ENCODE measurements at places on chromosomes 3 and 15.

DNA sequence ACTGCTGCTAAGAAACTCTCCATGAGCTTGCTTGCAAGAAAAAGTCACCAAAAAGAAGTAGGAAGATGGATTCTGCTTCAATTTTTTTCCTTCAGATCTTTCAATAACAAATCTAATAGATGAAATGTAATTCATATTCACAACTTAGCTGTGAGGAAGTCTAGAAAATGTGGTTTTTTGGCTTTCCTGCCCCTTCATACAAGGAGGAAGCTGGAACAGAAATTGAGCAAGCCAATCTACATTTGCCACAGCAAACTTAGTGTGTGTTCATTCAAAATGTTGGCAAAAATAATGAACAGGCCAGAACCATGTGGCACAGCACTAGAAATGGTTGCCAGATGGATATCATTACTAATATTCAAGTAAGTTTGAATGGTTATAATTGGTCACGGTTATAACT is 93.2 kb upstream of the NEDD4 start:
- DNase-seq: no peak

GRCh38 chr3:179860275-179861107 is 176.2 kb downstream of the PEX5L start:
- no peak for DNase-seq

GRCh38 chr3:128226795-128227395 is 73.6 kb downstream of the EEFSEC start:
- peak; percentile 58 for DNase-seq

GRCh38 chr3:72161881-72162595 is 377.1 kb upstream of the PROK2 start:
- DNase-seq: peak; percentile 51

- no peak for DNase-seq
Observed at GRCh38 chr15:66706225-66706732, 4.2 kb downstream of the SMAD6 start.

DNA sequence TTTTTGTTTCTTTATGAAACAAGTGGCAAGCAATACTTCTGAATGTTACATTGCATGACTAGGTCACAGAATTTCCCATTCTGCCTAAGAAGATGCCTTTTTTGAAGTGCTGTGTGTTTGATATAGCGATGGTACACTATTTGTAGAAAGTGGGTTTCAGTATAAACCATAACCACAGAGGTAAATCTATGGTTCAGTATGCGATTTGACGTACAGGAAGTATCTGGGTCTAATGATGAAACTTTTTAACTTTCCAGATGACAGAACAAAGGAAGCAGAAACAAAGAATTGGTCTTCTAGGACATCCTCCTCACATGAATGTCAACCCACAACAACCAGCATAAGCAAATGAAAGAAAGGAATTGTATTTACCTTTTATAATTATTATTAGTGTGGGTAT is 133.4 kb upstream of the BHLHE40 start:
- DNase-seq: no peak

GRCh38 chr15:43826508-43827341 is at the start of gene WDR76:
WDR76 (plus strand) TSS chr15:43827002; CDS start chr15:43827033, 31 bp downstream.
- DNase-seq: peak; percentile 81

DNA sequence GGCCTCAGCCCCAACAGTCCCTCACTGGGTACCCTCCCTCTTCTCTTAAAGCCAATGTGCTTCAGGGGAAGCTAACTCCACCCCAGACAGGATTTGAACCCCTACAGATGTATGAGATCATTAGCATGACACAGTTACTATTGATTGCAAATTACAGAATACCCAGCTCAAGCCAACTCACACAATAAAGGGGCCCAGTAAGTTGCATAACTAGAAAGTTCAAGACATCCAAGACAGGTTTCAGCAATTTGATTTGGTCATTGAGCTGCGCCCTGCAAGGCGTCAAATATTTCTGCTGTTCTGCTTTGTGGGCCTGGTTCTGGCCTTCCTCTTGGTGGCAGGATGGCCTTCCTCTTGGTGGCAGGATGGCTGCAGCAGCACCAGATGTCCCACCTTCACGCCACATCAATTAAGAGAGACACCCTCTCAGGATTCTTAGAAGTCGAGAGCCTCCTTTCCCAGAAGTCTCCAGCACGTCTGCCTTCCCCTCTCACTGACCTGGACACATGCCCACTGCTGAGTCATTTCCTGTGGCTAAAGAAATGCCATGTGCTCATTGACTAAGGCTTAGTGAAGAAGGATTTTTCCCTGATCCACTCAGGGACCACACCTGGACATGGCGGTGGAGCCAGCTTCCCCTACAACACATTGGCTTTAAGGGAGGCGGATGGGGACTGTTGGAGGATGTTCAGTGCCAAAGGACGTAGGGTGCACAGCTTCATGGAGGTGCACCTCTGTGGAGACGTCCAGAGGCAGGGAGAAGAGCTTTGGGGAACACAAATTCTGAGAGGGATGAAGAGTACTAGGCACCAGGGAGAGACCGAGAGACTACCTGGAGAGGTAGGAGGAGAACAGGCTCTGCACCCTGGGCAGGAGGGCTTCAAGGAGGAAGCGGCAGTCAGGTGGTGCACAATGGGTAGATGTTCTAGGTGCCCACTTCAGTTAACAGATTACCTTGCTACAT is 49.1 kb downstream of the DNASE1L3 start:
- DNase-seq: peak; percentile 94

DNA sequence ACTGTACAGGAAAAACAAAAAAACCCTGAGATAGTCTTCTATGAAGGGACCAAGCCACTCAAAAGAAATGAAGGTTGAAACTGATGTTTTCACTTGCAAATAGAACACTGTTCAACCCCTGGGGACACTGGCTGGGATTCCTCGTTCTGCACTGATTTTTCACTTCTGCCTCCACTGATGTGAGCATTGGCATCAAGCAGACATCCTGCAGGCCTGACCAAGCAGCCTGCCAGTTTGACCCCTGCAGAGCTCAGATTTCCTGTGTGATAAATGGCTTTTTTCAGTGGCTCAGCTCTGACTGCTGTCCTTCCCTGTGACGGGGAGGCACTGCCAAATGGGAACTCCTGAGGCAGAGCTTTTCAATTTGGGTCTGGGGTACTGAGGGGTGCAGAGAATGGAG is 50.0 kb downstream of the RASGRP1 start:
- peak; percentile 16 for DNase-seq

DNA sequence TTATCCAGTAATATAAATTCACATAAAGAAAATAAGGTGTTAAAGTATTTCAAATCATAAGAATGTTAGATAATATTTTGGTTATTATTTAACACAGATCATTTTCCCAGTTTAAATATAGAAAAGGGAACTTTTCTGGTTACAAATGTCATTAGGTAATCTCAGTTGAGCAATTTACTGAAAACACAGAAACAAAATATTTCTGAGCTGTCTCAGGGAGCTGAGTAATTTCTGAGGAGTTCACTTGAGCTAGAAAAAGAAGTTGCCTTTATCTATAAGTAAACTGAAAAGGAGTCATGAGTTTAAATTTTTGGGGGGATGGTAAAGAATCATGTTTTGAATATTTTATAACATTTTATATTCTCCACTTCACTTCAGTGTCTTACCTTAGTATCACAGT is 855.4 kb upstream of the ARPP21 start:
- no peak for DNase-seq

- no peak for DNase-seq
Observed at GRCh38 chr3:150349314-150350097, 58.6 kb upstream of the TSC22D2 start.

DNA sequence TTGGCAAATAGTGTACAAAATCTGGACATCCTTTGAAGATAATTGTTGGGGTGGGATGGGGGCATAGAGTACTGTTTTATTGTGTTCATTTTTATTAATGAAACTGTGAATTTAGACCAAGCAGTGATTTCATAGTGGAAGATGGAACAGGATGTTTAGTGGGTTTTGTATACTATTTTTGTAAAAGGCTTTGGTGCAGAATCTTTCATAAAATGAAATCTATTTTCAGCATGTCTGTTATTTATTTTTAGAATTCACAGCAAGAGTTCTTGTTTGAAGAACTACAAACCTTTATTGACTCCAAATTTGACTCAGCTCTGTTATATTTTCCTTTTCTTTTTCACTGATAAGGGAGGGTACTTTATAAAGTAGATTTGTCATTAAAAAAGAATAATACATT is 145.4 kb downstream of the AKAP13 start:
- DNase-seq: no peak

GRCh38 chr3:169090559-169090958 is 573.0 kb downstream of the MECOM start:
- no peak for DNase-seq

GRCh38 chr3:188378786-188379185 is 224.8 kb downstream of the LPP start:
- no peak for DNase-seq

DNA sequence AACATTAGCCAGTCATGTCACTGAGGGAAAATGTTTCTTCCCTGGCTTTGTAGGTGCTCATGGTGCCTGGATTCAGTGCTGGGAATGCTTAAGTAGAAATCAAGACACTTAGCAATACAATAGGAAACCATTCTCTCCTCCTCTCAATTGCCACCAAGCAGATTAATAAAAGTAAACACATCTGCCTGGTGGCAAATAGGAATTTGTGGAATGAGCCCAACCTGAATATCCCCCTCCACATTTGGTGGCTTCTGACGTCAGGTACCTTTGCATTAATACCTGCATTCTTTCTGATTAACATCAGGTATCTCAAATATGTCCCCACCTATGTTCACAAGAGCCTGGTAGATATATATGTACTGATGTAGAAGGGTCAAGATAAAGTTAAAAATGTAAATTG is 42.7 kb downstream of the PPP2R3A start:
- no peak for DNase-seq

DNA sequence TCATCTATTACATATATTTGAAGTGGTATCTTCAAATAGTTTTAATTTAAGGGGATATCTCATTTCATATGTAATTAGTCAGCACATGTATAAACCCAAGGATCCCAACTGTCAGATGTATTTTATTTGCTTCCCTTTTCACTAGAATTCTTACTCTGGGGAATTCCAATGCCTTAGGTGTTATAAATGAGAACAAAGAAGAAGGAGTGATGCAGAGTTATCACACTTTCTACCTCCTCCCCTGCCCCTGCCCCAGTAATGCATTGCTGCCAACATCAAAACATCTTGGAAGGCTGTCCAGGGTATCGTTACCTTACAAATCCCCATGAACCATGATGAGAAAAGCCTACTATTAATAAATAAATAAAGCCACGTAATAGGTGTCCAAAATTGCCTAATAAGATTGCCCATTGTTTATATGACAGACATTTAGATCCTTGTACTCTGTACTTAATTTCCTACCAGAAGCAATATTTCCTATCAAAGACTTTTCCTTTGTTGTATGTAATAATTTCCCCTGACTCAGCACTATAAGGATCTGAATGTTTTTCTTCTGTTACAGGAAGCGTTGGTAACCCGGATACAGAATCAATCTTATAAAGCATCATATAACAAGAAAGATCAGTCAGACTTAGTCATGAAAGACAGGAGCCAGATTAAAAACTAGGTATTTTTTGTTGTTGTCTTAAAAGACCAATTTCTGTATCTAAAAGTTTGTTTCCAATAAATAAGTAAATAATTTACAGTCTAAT is 38.8 kb downstream of the CBLB start:
- DNase-seq: peak; percentile 63

GRCh38 chr3:167051421-167051820 is 328.7 kb downstream of the ZBBX start:
- no peak for DNase-seq

GRCh38 chr3:33394403-33395054 is 45.7 kb downstream of the UBP1 start:
- no peak for DNase-seq

DNA sequence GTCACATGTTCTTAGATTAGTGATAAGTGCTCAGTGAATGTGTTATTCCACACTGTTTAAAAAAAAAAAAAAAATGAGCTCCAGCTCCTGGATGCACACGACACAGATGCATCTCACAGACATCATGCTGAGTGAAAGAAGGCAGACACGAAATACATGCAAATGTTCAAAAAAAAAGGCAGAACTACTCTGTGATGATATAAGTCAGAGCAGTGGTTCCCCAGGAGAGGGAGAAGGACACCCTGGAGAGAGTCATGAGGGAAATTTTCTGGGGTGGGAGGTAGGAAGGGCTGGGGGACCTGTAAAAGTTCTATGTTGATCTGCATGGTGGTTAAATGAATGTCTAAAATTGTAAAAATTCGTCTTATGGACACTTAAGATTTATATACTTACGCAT is 4.3 kb downstream of the CSRNP1 start:
- no peak for DNase-seq

- peak; percentile 4 for DNase-seq
Observed at GRCh38 chr15:37789397-37789786, 145.0 kb upstream of the TMCO5A start.

DNA sequence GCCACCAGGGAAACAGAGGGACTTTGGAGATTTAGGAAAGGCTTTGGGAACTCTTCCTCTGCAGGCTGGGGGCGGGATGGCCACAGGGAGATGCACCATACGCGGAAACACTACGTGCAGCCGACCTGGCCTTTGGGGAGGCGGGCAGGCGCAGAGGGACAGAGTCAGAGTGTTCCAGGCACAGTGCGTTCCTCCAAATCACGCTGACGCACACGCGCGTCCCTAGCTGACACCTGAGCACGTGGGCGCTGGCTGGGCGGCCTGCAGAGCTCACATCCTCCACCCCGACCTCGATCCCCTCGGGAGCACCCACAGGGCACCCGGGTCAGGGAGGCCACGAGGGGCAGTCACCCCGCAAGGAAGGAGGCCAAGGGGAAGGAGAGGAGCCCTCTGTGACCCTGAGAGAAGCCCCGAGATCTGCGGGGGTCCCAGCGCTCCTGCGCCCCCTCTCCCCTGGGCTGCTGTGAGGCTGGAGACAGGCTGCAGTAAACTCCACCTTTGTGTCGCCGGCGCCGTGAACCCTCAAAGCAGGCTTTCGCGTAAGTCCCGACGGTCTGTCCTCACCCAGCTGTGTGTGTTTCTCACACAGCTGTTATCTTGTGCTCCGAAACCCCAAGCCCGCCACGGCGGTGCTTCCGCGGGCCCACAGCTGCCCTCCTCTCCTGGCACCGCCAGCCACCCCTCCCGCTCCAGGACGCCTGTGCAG is 196.3 kb downstream of the OCA2 start:
- no peak for DNase-seq

DNA sequence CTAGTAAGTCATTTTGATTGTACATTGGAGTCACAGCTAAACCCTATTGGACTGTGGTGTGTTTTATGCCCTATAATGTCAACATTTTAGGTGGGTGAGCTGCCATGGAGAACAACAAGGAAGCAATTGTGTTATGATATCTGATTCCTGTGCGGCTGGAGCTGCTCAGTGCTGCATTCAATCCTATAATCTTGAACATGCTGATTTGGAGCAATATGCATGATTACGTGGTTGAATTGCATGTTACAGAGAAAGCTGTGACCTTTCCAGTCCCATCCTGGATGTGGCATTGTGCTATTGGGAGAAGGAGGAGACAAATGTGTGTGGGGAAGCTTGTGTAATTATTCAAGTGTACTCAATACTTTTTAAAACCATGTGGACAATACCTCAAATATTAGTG is 20.1 kb upstream of the C3orf49 start:
- no peak for DNase-seq

DNA sequence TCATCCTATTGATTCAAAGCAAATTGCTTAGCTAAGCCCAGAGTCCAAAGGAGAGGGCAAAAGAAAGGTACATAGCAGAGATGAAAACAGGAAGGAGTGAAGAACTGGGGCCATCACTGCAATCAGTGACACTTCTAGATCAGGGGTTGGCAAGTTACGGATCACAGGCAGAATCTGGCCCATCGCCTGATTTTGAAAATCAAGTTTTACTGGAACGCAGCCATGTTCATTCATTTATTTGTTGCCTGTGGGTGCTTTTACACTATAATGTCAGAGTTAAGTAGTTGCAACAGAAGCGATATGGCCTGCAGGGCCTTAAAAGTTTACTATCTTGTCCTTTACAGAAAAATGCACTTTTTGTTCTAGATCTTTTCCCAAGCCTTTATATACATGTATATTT is 271.7 kb upstream of the TOPAZ1 start:
- DNase-seq: no peak

- DNase-seq: no peak
Observed at GRCh38 chr3:179020112-179020511, 51.5 kb downstream of the ZMAT3 start.

Data from HT1080 (cell line).